HepG2 (cell line): ENCODE measurements at places on chromosomes 2 and 18. TPM values are rescaled to one million over a fixed set of nuclear protein-coding genes. Genes with fewer than 3 reads are reported as not detected.

Gene IL36A
- not detected in 2 replicates for total RNA-seq

Gene LCT
- not detected in 2 replicates for total RNA-seq

Gene DAPL1
- total RNA-seq = not detected in 2 replicates

Gene POTEJ
- total RNA-seq = 0.04 TPM in 1 of 2 replicates, not detected in the other

Gene TANC1
- total RNA-seq = 2.3 and 2.8 TPM in 2 replicates

DNA sequence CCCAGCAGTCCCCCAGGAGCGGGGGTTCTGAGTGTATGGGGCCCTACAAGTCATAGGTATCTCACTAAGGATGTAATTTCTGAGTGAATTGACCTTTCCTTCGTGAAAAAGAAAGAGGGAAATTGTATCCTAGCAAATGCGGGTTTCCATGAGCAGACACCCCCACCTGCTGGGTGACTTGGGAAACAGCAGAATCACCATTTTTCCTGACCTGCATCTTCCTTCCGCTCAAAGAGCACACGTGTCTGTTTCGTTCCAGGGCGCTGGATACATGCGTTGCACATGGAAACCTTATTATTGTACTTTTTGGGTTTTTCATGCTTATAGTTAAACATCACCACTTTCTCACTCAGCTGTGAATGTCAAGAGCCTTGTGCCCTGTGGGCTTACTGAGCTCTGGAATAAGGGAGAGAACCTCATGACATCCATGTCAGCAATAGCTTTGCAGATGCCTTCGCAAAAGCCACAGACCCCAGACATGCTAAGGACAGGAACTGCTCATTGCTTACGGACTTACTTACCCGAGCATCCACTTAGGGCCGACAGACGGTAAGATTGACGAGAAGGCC is 132.8 kb downstream of the TPO start:
- peak; percentile 28 for DNase-seq

DNA sequence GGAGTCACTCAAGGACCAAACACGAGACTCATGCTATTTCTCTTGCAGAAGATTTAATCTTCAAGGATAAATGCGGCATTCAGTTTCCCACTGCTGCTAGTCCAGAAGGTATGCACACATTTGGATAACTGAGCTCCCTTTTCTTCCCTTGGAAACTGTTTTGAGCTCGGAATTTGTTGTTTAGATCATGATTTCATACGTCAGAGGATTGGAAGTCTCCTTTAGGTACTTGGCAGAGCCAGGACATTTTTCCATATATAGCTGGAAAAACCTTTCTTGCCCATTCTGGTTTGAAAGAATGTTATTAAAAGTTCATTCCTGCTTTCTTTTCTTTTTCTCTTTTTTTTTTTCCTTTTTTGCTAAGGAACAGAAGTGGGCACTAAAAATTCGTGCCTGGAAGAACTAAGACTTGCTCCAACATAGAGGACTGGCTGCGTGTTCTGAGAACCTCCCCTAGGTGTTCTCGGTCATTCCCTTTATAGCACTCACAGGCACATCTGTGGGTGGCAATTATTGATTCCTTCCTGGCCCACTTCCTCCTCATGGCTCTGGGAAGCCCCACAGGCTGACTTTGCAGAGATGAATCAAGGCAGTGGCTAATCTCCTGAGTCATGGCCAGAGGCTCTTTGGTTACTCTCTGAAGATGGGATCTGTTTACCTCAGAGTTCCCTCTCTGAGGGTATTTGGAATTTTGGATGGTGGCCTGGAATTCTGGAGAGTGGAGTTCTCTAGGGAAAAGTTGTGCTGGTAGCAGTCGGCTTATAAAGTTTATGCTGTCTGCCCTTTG is 104.8 kb downstream of the PLCL1 start:
- no peak for DNase-seq

- no peak for DNase-seq
Measured at GRCh38 chr2:168596881-168597655, 141.0 kb downstream of the CERS6 start.

- DNase-seq = no peak
Measured at GRCh38 chr18:12711446-12711845, 8.6 kb downstream of the PSMG2 start.

DNA sequence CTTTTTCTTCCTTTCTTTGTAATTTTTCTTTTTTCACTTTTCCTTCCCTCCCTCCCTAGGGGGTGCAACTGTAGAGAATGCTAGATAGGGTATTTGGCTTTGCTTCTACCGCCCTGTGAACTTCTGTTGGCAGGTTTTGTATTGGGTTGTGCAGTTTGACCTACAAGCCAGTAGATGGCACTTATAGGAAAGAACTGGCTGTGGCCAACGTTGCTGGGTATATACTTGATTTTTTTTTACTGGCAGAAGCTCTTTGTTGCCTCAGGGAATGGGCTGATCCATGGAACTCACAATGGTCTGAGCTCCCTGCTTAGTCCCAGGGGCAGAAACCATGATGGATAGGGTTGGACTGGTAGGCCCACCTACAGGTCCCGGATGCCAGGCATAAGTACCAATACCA is 1019.5 kb upstream of the LRRTM1 start:
- peak; percentile 16 for DNase-seq

- no peak for DNase-seq
Measured at GRCh38 chr2:198343471-198343870, 539.1 kb downstream of the PLCL1 start.

DNA sequence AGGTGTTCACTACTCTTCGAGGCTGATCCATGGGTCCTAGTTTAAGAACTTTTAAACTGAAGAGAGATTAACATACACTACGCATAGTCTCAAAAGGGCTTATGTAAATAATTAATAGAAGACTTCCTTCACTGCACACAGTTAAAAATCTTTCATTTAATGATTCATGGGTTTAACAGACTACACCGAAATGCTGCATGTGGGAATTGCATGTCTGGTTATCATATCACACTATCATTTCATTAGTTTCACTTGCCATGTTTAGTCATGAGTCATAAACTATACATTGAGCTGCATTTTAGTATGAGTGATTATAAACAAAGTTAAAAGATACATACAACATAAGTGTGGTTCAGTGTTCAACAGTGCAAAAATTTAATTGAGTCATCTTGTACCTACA is 31.2 kb downstream of the GLS start:
- DNase-seq = no peak

GRCh38 chr2:233853883-233854240 is 473 bp downstream of the HJURP start:
- DNase-seq = no peak
